ENCODE measurements at places on chromosomes 5 and 9. TPM values are rescaled to one million over a fixed set of nuclear protein-coding genes. Genes with fewer than 3 reads are reported as not detected.

The GABRA1 gene
- total RNA-seq = not detected

The MYOT gene
- total RNA-seq = not detected

The FUT7 gene
- total RNA-seq = 0.27 TPM

The ECM2 gene
- total RNA-seq = not detected

DNA sequence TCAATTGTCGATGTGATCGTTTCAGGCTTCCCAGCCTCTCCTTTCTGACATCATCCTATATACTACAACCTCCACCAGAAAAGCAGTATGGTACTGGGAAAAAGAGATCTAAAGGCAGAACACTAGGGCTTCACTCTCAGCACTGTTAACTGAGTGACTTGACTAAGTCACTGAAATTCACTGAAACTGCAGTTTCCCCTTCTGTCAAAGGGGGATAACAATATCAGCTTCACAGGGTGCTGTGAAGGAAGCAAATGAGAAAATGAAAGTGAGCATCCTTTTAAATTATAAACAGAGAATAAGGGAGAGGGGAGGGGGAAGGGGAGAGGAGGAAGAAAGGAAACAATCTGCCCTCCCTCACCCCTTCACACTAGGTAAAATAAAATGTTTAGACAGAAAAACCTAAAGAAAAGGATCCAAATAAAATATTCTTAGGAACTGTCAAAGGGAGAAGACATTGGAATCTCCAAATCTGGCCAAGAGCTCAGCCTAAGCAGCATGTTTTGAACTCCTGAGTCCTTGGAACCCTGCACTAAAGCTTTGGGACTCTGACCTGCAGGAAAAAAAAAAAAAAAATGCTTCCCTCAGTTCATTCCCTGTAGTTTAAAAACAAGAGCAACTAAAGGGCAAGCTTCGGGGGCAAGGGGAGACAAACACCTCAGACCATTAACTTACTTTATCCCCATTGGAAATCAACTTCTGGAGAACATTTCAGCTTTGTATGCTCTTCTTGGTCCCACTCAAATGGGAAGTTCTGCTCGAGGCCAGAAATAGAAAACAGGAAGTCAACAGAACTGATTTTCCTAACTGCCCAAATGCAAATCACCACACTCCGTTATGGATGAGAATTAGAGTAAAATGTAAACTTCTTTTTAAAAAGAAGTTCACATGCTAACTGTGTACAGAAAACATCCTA, 178.3 kb downstream of the DEPDC1B start:
- no peaks in the 10 kb centered on the region for H3K4me1 ChIP-seq
- H3K36me3 ChIP-seq = no peaks in the 10 kb centered on the region
- no peaks in the 10 kb centered on the region for H3K27me3 ChIP-seq

DNA sequence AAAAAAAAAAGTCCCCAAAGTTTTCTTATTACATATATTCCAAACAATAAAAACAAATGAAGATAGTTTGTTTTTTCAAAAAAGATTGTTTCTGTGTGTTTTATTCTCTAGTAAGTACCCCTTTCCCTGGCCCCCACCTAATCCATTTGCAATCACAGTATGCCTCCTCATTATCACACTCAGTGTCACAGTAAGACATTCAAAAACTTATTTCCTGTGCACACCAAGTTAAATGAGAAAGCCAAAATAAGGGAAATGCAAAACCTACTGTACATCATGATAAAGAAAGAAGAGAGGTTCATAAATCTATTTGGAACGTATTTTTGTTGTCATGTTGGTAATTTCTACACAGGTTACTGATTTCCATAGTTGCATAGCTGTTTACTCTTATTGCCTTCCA, 62.3 kb downstream of the ST8SIA4 start:
- no peak overlapping the region for H3K27ac ChIP-seq
- DNase-seq = no peak
- H3K36me3 ChIP-seq = no peaks in the 10 kb centered on the region

DNA sequence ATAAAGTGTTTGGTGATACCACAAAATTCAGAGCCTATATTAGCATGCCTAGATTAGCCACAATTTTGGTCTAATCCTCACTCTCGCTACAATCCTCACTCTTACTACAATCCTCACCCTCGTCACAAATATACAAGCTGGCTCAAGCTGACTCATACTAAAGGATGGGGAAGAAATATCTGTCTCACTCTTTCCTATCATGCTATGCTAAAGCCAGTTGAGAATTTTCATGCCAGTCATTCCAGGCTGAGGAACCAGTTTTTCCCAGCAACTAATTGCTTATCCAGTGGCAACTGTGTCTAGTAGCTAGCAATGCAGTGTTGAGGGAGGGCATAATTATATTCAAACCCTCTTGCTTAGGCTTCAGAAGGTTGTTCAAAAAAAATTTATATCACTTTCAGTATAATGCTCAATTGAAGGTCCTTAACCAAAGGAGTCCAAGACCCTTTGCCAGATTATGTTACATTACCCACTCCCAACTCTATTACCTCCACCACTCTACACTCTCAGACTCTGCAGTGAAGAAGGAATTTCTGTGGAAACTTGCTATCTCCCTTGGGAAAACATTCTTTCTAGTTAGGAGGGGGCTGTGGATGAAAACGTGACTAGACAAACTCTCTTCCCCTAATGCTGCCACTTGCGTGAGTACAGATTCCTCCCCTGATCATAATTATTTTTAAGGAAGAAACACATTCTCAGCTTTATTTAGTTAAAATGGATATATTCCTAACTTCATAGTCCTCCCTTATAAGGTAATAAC, 810.3 kb upstream of the ACO1 start:
- DNase-seq = no peak
- no peak overlapping the region for H3K27ac ChIP-seq
- no peaks in the 10 kb centered on the region for H3K36me3 ChIP-seq
- H3K4me3 ChIP-seq = no peak overlapping the region
- no peaks in the 10 kb centered on the region for H3K4me1 ChIP-seq

DNA sequence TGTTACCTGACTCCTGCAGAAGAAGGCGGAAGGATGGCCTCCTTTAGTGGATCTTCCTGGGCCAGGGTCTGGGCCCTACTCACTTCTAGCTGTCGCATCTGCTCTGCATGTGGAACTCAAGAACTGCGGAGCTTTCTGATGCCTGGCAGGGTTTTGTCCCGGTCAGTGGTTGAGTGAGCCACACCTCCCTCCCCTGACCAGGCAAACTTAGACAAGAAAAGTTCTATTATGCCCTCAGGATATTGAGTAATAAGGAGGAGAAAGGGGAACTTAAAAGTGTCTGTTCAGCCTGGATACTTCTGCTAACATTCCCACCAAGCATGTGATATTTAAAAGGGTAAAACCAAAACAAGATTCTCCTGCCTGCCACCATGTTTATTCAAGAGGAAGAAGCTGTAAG, at the start of gene FYB1:
Gene FYB1, minus strand, starts transcription at position 127 of the 400 bp plus-strand sequence. CDS start 16,603 bp downstream, outside the sequence.
- no peaks in the 10 kb centered on the region for H3K36me3 ChIP-seq
- no peak within 1 kb of the TSS for H3K4me3 ChIP-seq
- no peaks in the 10 kb centered on the region for H3K27me3 ChIP-seq
- no peak for DNase-seq
- H3K27ac ChIP-seq = peak within 1 kb of the TSS; percentile 43

DNA sequence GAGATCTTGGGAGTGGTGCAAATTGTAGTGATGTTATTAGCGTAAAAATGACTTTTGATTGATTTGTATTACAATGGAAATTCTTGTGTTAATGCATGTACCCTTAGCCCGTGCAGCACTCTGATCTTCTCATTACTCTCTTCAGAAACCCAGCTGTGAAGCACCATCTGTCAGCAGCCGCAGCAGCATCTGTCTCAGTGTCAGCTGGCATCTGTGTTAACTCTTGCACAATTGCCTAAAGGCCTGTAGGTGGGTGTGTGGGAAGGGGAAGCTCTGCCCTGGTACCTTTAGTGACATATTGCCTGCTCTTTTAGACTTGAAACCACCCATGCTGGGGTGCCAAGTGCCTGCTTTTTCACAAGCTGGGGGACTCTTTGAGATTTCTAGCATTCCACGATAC, 101.3 kb downstream of the FBXL7 start:
- no peaks in the 10 kb centered on the region for H3K27me3 ChIP-seq
- no peaks in the 10 kb centered on the region for H3K36me3 ChIP-seq
- H3K4me3 ChIP-seq = no peak overlapping the region
- no peak for DNase-seq
- H3K4me1 ChIP-seq = no peaks in the 10 kb centered on the region

GRCh38 chr5:42599106-42599505, 157.5 kb upstream of the CCDC152 start:
- H3K4me1 ChIP-seq = no peaks in the 10 kb centered on the region
- H3K4me3 ChIP-seq = no peak overlapping the region
- H3K27me3 ChIP-seq = no peaks in the 10 kb centered on the region
- H3K27ac ChIP-seq = no peak overlapping the region

DNA sequence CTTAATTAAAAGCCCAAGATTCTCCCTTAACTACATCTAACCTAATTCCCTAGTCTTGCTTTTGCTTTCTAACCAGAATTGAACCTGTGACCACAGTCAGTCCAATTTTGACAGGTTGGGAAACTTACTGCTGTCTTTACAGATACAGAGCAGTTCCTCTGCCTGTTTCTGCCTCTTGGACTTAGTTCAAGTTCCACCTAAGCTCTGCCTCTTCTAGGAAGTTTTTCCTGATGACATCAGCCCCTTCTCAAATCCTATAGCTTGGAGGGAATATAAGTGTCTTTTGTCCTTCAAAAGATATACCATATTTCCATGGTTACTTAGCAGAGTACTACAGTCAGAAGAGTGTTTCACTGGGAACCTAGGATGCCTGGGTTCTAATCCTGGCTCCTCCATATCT, 31.7 kb downstream of the BRINP1 start:
- DNase-seq = no peak
- no peak overlapping the region for H3K27ac ChIP-seq
- H3K36me3 ChIP-seq = no peaks in the 10 kb centered on the region
- H3K4me3 ChIP-seq = no peak overlapping the region
- no peaks in the 10 kb centered on the region for H3K27me3 ChIP-seq
- no peaks in the 10 kb centered on the region for H3K4me1 ChIP-seq

DNA sequence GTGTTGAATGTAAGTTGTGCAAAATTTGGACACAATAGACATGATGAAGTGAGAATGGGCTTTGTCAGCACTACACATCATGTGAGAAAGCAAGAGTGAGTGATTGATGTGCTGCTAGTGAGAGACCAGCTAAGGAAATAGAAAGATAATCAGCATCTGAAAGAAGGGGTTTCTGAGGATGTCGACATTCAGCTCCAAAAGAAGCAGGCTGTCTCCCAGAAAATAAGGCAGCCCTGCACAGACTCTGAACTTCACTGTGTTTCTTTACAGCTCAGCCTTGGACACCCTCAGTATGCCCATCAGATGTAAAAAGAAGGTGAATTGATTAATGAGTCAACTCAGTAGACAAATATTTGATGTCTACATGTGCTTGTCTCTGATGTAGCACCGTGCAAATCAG, 80.8 kb upstream of the ADCY2 start:
- no peak overlapping the region for H3K4me3 ChIP-seq
- no peaks in the 10 kb centered on the region for H3K4me1 ChIP-seq
- H3K27me3 ChIP-seq = no peaks in the 10 kb centered on the region
- no peaks in the 10 kb centered on the region for H3K36me3 ChIP-seq
- H3K27ac ChIP-seq = no peak overlapping the region
- no peak for DNase-seq

DNA sequence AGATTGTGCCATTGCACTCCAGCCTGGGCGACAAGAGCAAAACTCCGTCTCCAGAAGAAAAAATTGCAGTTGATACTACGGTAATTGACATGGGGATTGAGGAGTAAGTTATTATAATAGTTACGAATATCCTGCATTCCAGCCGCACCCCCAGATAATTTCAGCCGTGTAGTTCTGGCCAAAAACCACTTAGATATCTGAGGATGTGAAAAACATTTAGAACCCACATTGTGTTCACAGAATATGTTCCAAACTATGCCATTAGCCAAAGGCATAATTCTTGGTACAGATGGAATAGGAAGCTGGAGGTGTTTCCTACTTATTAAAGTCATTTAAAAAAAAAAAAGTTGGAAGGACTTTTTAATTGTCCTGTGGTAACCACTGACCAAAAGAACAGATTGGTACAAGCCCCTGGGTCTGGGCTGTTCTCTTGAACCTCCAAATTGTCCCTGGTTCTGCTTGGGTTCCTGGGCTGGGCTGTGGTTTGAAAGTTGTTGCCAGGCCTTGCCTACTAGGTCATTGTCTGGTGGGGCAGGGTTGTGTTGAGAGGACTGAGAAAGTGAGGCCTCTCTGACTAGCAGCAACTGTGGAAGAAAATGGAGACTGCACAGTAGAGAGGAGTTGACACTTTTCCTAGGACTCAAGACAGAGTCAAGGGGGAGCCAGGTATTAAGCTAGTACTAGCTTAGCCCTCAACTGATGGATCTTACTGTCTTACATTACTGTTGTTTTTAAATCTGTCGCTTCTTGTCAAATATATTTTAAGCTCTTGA, 198.8 kb downstream of the NR3C1 start:
- no peak overlapping the region for H3K4me3 ChIP-seq
- H3K36me3 ChIP-seq = no peaks in the 10 kb centered on the region
- no peaks in the 10 kb centered on the region for H3K4me1 ChIP-seq
- H3K27me3 ChIP-seq = no peaks in the 10 kb centered on the region

- no peaks in the 10 kb centered on the region for H3K27me3 ChIP-seq
- no peaks in the 10 kb centered on the region for H3K36me3 ChIP-seq
- H3K4me3 ChIP-seq = peak overlapping the region; percentile 32
- peaks cover 53% of the 10 kb centered on the region for H3K4me1 ChIP-seq
These were observed 28.1 kb upstream of the TCF7 start for GRCh38 chr5:134086225-134086942.

GRCh38 chr9:103949096-103949495, 145.0 kb upstream of the SMC2 start:
- no peak for DNase-seq
- no peak overlapping the region for H3K4me3 ChIP-seq
- H3K4me1 ChIP-seq = no peaks in the 10 kb centered on the region
- no peaks in the 10 kb centered on the region for H3K27me3 ChIP-seq

DNA sequence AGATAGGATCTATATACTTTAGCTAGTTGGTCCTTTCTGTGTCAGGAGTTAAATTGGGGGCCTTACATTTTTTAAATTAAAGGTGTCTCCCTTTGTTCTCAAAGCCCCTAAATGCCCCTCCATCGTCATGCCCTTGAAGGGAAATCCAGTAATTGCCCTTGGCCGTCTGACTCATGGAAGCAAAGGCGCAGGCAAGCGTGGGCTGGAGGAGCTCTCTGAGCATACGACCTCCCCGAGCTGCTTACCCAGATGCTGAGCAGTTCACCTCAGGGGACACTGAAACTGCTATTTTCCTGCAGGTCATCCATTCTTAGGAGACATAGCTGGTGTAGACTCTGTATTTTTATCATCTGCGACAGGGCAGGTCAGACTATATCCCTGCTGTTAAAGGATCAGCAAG, 23.0 kb downstream of the PCSK1 start:
- no peak overlapping the region for H3K4me3 ChIP-seq
- no peaks in the 10 kb centered on the region for H3K4me1 ChIP-seq
- DNase-seq = no peak
- H3K36me3 ChIP-seq = no peaks in the 10 kb centered on the region
- H3K27me3 ChIP-seq = no peaks in the 10 kb centered on the region
- H3K27ac ChIP-seq = no peak overlapping the region

- H3K4me3 ChIP-seq = no peak overlapping the region
- no peaks in the 10 kb centered on the region for H3K27me3 ChIP-seq
- H3K36me3 ChIP-seq = no peaks in the 10 kb centered on the region
- peak overlapping the region; percentile 79 for H3K27ac ChIP-seq
These were observed 812 bp downstream of the CACFD1 start for GRCh38 chr9:133460405-133461175.

- no peaks in the 10 kb centered on the region for H3K36me3 ChIP-seq
- no peaks in the 10 kb centered on the region for H3K4me1 ChIP-seq
- H3K27me3 ChIP-seq = no peaks in the 10 kb centered on the region
- H3K4me3 ChIP-seq = no peak overlapping the region
- H3K27ac ChIP-seq = no peak overlapping the region
These were observed 401.6 kb upstream of the PRR16 start for GRCh38 chr5:120062515-120062917.

GRCh38 chr5:174303035-174303434, 257.5 kb downstream of the NSG2 start:
- H3K36me3 ChIP-seq = no peaks in the 10 kb centered on the region
- no peak overlapping the region for H3K27ac ChIP-seq
- no peak overlapping the region for H3K4me3 ChIP-seq

All from naive thymus-derived CD4-positive, alpha-beta T cell (primary cell).